ENCODE measurements at places on chromosomes 6 and 20. TPM values are rescaled to one million over a fixed set of nuclear protein-coding genes. Genes with fewer than 3 reads are reported as not detected.

- H3K36me3 ChIP-seq, result no peaks in the 10 kb centered on the region
- no peaks in the 10 kb centered on the region for H3K4me1 ChIP-seq
These were observed 766.5 kb downstream of the HDGFL1 start for GRCh38 chr6:23335894-23336293.

Gene NRSN1
- total RNA-seq, result not detected

DNA sequence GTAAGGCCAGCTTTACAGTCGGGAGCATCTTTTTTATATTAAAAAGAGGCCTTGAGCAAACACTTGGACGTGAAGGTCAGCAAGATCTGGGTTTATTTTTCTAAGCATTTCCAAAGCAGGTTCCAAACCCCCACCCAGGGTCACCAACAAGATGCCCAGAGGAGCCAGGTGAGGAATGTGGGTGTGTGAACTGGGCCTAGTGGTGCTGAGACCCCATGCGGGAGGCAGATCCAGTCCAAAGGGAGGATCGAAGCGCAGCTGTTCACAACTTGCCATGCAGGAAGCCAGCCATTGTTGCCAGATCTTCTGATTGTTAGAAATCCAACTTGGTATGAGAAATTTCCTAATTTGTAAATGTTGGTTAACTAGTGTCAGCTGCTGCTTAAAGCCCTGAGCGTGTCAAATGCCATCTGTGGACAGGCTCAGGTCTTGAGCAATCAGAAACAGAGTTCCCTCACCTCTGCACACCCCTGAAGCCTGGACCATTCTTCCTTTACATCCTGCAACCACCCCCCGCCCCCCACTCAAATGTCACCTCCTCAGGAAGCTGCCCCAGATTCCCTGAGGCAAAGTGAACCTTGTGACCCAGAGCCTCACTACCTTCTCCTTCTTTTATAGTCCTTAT lies 46.5 kb downstream of the NFATC2 start:
- H3K27me3 ChIP-seq, result no peaks in the 10 kb centered on the region
- no peak for DNase-seq
- H3K36me3 ChIP-seq, result no peaks in the 10 kb centered on the region
- H3K27ac ChIP-seq, result no peak overlapping the region
- peaks cover 14% of the 10 kb centered on the region for H3K4me1 ChIP-seq
- H3K4me3 ChIP-seq, result no peak overlapping the region

- H3K36me3 ChIP-seq, result no peaks in the 10 kb centered on the region
- peak; percentile 67 for DNase-seq
- no peaks in the 10 kb centered on the region for H3K27me3 ChIP-seq
- peak overlapping the region; percentile 57 for H3K27ac ChIP-seq
- H3K4me3 ChIP-seq, result no peak overlapping the region
- H3K4me1 ChIP-seq, result peaks cover 5% of the 10 kb centered on the region
These were observed 23.6 kb upstream of the DNAAF9 start for GRCh38 chr20:3431109-3431508.

Gene CBLN4
- 0.11 TPM for total RNA-seq

Gene SUMO4
- not detected for total RNA-seq

DNA sequence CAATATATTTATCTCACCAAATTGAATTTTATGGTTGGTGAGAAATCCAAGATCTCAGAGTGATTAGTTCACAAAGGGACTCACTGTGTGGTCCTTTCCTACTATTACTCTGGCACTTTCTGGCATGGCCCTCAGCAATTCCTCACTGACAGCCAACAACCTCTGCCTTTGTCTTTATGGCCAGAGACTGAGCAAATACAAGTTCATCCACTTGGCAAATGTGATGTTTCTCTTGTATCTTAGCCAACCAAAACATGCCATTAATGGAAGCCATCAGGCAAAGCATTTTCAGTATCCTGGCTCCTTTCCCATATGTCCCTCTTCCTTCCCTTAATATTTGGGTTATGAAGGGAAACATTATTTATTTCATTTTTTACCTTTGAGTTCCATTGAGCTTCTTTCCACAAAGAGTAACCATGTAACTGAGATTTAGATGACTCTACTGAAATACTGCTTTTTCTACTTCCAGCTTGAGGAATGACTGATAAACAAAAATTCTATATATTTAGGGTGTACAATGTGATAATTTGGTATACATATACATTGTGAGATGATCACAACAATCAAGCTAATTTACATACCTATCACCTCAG lies 30.8 kb upstream of the SMLR1 start:
- no peak overlapping the region for H3K27ac ChIP-seq
- no peak overlapping the region for H3K4me3 ChIP-seq
- DNase-seq, result no peak
- no peaks in the 10 kb centered on the region for H3K27me3 ChIP-seq
- no peaks in the 10 kb centered on the region for H3K4me1 ChIP-seq

GRCh38 chr6:112480553-112480952 lies 133.4 kb downstream of the RFPL4B start:
- H3K36me3 ChIP-seq, result no peaks in the 10 kb centered on the region
- H3K4me1 ChIP-seq, result no peaks in the 10 kb centered on the region
- no peaks in the 10 kb centered on the region for H3K27me3 ChIP-seq
- no peak for DNase-seq
- no peak overlapping the region for H3K4me3 ChIP-seq

Gene CNR1
- total RNA-seq, result 35.0 TPM

DNA sequence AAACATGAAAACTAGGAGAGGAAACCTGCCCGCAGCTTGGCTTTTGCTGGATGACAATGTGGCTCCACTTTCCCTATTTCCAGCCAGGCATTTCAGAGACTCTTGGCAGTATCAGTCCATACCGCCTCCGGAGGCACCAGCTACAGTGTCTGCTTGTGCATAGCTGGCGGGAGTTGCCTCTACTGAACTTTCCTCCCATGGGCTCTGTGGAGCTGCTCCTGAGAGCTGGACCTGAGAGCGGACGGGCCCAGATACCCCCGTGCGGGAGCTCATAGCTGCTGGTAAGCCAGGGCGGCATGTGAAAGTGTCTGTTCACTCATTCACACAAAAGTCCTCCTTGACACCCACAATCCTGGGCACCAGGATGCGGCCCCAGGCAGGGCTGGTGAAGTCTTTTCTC lies 130.3 kb upstream of the PMEPA1 start:
- H3K4me3 ChIP-seq, result no peak overlapping the region
- H3K36me3 ChIP-seq, result no peaks in the 10 kb centered on the region
- no peaks in the 10 kb centered on the region for H3K27me3 ChIP-seq
- H3K4me1 ChIP-seq, result no peaks in the 10 kb centered on the region
